A549 treated with CORT108297 at 1 μM for 4 hours (cell line): ENCODE measurements at places on chromosomes 4 and X. TPM values are rescaled to one million over a fixed set of nuclear protein-coding genes. Genes with fewer than 3 reads are reported as not detected.

RPGR gene
- total RNA-seq: 9.6 to 12.8 TPM (median 11.0 TPM) in 5 replicates

SYNPO2 gene
- 1.1 to 1.8 TPM (median 1.5 TPM) in 5 replicates for total RNA-seq

IL13RA2 gene
- total RNA-seq: 0.06 to 0.08 TPM (median 0.06 TPM) in 3 of 5 replicates, not detected in the others

AVPR2 gene
- total RNA-seq: 0.06 to 0.17 TPM (median 0.15 TPM) in 4 of 5 replicates, not detected in the other

GNL3L gene
- total RNA-seq: 14.9 to 21.5 TPM (median 19.0 TPM) in 5 replicates

FGF5 gene
- 0.23 to 0.79 TPM (median 0.32 TPM) in 5 replicates for total RNA-seq
